Fibroblast of villous mesenchyme (primary cell): ENCODE measurements at places on chromosomes 6 and 20.

- DNase-seq = no peak
Observed at GRCh38 chr20:61603715-61604114, 351.7 kb downstream of the CDH4 start.

DNA sequence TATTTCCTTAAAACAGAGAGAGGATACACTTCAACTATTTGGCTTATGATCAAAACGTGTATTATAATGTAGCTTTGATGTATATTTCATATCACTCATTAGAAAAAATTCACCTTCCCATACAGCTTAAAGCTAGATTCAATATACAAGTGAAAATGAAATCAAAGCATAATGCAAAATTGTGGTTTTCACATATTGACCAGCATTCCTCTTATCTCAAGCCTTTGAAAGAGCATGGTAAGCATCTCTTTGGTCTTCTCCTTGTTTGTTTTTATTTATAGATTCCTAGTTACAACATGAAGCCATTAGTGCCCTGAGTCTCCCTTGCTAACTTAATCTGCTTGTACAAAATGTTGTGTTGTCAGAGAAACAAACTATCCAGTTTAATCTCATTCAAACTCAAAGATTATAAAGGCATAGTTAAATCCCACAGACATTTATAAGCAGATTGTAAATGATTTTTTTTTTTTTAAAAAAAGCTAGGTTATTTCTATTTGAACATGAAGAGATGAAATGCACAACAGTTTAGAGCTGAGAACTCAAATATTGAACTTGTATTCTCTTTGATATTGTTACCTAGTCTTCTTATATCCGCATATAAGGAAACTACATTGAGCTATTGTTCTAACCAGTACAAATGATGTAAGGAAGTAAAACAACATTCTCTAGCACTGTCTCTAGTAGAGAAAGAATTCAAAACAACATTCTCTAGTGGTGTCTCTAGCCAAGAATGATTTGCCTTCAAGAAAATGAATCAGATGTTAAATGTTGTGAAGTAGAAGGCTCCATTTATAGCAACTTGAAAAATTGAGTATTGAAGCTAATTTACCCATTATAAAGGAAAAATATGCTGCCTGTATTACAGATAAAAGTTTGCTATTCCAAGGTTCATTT, 31.2 kb upstream of the SMIM28 start:
- peak; percentile 34 for DNase-seq

DNA sequence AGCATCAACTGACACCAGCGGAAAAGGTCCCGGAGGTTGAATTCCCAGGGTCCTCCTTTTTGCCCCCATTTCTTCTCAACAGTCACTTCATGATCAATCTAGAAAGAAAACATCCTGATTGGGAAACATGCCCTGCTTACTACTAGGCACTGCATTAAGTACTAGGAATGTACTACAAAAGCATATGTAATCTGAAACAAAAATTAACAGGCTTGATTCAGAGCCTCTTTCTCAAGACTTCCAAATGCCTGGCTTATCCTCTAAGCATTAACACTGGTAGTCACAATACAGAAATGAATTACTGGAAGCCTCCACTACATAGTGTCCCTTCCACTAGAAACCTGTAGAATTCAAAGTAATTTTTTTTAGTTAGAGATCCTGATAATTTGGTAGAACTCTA, 84.5 kb upstream of the LYRM2 start:
- DNase-seq = peak; percentile 36

DNA sequence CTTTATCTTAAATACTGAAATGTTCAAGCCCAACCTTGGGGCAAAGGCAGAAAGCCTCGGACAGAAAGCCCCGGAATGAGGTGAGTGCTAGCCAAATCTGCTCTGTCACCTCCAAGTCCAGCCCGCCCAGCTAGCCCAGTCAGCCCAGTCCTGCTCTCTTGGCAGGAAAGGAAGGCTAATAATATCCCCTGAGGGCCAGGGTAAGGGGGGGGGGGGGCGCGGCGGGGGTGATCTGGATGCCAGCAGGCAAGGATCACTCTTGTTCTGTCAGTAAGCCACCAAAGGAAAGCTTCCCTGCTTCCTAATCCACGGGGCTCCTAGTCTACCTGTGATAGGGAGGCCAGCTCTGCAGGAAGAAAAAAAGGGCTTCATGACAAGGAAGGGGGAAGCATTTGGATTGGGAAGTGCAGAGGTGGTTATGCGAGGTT, 1.1 kb downstream of the NDRG3 start:
- DNase-seq = no peak
